ENCODE measurements at places on chromosomes 7 and 10.

DNA sequence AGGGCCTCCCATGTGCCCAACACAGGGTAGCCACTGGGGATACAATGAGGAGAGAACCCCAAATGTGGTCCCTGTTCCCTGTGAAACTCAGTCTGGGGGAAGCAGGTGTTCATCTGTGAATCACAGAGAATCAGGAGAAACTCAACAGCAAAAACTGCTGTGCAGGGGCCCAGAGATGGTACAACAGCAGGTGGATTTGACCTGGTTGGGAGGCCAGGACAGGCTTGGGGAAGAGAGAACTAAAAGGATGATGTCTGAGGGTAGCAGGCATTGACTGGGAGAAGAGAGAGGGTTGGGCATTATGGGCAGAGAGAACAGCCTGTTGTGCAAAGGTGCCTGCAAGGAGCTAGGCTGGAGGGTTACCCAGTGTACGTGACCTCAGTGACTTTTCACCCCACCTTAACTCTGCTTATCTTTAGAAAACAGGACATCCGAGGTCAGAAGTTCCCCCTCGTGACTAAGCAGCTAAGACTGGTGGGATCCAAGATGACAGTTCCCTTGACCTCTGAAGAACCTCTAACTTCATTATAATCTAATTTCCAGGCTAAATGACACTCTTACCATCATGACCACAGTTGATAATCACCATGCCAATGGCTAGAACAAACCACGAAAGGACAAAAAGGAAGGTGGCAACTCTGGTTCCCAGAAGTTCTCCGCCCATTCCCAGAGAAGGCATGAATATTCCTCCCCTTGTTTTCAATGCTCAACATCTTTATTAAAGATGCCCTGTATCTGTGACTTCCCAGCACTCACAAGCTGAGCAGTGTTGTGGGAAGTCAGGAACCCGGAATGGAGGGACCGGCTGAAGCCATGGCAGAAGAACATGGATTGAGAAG, 5.1 kb upstream of the ADAMTS14 start:
- DNase-seq = no peak

DNA sequence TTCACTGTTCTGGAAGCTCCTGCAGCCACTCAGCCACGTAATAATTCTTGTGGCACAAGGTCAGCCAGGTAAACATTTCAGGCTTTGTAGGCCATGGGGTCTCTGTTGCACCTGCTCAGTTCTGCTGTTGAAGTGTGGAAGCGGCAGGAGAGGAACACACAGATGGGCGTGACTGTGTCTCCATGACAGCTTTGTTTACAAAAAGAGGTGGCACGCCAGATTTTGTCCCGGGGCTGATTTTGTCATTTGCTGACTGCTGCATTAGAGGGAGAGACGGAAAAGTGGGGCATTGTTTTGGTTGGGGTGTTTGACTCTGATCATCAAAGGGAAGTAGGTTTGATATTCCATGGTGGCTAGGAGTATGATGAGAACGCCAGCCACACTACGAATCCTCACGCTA, 103.1 kb downstream of the PRKAG2 start:
- DNase-seq = peak; percentile 58

DNA sequence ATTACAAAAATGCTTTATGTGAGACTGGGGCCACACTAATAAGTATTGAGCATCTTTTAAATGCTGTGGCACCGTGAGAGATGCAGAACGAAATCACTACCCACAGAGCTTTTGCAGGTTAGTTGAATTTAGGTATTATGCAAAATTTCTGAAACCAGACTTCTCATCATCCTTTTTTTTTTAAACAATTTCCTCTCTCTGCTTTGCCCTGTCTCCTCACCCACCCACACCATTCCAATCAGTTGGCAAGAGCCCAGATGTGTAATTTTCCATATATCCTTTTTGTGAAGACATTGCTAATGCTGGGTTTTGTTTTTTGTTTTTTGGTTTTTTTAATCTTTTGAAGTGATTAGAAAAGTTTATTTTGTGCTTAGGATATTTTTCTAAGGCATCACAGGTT, 1.1 kb downstream of the YAE1 start:
- DNase-seq = no peak

DNA sequence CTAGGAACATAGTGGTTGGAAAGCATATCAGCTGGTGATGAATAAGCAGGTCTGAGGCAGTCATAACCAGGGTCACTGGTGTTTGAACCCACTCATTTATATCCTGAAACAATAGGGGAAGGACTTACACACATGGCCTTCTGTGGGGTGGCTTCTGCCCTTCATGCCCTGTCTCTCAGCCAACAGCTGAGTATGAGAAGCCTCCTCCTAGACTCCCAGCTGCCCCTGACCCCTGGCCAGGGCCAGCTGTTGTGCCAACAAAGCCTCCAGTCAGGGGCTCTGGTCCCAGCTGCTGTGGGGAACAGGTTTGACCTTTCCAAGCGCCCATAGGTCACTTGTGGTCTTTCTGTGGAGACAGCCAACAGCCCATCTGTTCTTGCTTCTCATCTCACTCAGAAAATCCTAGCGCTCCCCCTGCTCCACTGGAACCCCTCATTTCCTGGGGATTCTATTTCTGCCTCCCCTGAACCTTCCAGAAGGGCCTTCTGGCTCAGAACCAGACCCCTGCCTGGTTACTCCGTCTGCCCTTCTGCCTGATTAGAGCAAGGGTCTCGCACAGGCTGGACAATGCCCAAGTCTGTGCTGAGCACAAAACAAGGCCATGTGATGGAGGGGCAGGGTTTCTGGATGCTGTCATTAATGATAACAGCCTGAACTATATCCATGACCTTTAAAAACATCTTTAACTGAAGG, 9.7 kb upstream of the PURB start:
- no peak for DNase-seq

DNA sequence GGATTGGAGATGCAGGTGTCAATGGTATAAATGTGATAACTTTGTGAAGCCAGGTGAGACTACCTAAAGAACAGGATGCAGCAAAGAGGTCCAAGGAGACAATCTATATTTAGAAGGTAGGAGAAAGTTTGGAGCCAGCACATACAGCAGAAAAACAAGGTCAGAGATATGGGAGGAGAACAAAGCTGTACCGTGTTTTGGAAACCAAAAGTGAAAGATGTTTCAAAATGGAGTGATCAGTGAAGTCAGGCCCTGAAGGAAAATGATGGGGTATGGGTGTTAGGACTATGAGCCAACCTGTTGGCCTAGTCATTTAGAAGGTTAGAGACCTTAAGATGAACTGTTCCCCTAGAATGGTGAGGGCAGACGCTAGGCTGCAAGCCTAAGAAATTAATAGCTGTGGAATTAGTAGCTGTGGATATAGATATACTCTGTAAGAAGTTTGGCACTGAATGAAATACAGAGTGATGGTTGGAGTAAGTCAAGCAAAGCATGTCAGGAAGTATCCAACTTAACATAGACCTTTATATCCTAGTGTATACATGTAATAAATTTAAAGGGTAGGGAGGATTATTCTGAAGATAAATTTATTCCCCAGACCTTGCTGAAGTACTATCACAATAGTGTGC, 149.8 kb upstream of the WNT16 start:
- DNase-seq = no peak

GRCh38 chr10:28326516-28327490, 23.9 kb upstream of the MPP7 start:
- DNase-seq = no peak

DNA sequence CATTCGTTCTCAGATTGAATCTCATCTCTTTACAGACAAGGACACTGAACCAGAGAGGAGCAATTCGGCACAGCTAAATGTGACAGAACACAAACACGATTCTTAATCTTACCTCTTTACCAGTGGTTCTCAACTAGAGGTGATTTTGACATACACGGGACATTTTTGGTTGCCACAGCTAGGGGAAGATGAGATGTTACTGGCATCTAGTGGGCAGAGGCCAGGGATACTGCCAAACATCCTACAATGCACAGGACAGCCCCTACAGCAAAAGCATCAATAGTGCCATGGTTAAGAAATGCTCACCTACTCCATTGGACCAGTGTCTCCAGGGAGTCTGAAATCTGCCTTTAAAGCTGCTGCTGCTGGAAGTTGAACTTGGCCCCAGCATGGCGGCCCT, 27.3 kb downstream of the PDE1C start:
- DNase-seq = no peak

GRCh38 chr7:70346844-70347462, 748.7 kb downstream of the AUTS2 start:
- DNase-seq = no peak

All from NCI-H510A treated with DMSO at 0.1 percent for 48 hours (cell line).